ENCODE measurements at places on chromosomes 12 and 14.
A peak's percentile ranks its signal among the peaks of the same experiment; 100 is the strongest.

GRCh38 chr12:121245951-121246350 lies 36.0 kb downstream of the P2RX4 start:
- no peak for DNase-seq

DNA sequence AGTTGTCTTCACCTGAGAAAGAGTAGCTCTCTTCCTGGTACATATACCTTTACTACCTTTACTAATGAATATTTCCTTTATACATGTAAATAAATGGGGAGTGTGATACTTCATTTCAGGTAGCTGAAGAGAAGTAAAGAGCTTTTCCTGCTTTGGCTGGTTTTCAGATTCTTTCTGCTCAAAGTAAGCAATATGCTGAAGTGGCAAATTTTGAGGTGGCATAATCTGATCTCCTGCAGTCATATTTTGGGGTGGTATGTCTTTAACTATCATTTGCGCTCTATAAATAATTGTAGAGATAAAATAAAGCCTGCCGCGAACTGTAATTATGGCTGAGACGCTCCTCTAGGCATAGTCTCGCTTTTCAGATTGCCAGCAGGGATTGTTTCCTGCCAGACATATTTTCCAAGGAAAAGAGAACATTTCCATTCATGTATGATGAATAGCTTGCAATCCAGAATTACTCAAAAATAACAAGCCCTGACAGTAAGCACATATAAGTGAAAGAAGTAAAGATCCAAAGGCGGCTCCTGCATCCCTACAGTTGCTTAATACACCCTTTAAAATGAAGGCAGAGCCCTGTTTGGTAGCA lies 200.7 kb downstream of the C12orf50 start:
- DNase-seq, result no peak

DNA sequence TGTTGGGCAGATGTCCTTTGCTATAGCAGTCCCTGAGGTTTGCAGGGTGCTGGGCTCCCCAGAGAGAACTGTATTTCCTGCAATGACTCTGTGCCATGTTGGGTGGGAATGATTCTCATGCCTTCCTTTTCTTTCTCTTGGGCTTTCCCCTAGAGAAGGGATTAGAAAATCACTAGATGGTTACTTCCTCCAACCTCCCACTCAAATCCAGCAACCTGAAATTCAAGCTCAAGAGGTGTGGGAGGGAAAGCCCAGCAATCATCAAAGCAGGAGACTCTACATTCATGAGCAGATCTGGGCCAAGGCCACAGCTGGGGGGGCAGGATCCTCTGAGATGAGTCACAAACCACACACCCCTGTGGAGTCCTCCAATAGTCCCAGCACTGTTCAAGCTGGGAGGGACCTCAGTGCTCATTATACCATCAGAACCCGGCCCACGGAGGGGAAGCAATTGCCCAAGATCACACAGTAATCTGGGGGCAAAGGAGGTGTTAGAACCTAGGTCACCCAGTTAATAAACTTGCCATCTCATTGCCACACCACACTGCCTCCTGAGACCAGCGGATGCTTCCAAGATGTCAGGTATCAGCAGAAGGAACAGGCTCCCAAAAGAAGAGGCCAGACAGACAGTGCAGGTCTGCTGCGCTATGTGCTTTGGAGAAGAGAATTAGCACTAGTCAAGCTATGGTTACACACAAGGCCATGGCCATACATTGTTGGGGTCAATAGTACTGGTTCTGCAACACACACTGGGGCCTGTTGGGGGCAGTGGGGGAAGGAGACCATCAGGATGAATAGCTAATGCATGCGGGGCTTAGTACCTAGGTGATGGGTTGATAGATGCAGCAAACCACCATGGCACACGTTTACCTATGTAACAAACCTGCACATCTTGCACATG lies 65.7 kb downstream of the TTC9 start:
- no peak for DNase-seq

- no peak for DNase-seq
These were observed 6.2 kb downstream of the WNT10B start for GRCh38 chr12:48965298-48965838.

- DNase-seq, result no peak
These were observed 8.0 kb downstream of the RBM23 start for GRCh38 chr14:22910916-22911315.

- DNase-seq, result no peak
These were observed 291.1 kb downstream of the SYT1 start for GRCh38 chr12:79155683-79156082.

DNA sequence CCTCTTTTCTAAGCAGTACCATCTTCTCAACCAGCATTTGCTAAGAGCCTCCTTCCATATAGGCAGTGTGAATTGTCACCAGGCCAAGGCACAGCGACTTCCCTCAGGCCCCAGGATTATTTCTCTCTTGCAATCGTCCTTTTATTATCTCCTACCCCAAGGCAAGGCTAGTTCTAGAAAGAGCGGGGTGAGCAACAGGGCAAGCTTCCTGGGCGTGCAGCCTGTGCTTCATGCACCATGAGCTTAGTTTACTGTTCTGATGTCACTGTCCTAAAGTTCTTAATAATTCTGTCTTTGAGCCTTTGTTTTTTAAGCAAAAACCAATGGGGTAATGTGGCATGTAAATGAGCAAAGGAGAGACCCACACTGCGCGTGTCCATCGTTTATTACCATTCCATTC lies 27.9 kb downstream of the DUSP6 start:
- DNase-seq, result no peak

GRCh38 chr14:101151226-101151926 lies 247.9 kb upstream of the RTL1 start:
- DNase-seq, result no peak

DNA sequence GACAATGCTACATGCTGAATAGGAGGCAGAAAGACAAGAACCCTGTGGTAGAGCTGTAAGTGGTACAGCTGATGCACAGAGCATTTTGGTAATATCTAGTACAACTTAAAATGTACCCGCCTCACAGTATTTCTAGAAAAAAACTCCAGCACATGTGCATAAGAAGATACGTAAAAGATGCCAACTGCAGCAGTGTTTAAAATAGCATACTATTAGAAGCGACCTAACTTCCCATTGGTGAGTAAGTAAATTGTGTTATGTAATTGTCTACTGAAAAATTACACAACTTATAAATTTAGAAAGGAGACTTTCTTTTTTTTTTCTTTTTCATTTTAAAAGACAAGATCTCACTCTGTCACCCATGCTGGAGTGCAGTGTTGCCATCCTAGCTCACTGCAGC lies 114.3 kb upstream of the CAND1 start:
- no peak for DNase-seq

DNA sequence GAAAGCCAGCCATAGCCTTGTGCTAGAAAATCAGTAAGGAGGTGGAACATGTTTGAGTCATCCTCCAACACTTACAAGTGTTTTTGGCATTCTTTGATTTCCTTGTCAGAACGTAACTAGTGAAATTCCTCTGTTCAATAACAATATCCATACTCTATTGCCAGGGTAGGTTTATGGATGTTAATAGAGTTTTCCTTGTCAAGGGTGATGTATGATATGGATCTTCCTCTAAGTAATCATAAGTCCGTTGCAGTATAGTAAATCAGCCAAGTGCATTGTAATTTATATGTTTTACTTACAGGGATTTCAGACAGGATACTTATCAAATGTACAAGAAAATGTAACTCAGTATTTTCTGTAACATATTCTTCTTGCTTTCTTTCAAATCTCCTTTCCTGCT lies 19.4 kb downstream of the NAV3 start:
- DNase-seq, result no peak

GRCh38 chr14:53209370-53209769 lies 56.2 kb upstream of the DDHD1 start:
- DNase-seq, result no peak

GRCh38 chr12:87760943-87761342 lies 268.3 kb downstream of the C12orf50 start:
- DNase-seq, result no peak

DNA sequence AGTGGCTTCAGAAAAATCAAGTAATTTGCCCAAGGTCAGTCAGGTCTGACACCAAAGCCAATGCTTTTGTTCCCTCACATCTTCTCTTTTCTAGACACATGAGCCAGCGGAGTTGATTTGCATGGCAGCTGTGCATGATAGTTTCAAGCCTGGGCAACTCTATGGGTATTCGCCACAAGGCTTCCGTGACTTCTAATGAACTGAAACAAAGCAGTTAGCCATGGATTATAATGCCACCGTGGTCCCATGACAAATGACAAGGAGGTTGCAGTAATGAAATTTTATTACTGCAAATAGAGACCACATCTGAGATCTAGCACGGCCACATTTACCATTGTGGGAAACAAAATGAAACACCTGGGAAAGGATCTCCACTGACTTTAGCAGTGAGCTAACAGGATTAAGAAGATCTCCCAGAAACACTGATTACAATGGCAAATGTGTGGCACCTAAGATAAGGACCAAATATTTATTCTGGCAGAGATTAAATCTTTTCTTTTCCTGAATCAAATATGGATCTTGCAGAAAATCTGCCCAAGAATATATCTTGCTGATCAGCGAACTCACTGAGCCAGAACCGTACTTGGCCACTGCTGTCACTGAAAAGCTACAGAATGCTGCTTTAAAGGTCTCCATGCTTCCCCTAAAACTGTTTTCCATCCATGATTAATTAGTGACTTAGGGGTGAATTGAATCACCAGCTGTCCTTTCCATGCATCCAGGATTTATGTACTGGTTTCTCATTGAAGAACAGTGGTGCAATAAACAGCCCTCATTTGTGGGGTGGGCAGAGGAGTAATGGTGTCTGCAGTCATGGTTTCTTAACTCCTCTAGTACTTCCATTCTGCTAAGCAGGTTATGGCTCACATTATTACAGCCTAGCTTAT lies 551.0 kb downstream of the DIO2 start:
- DNase-seq, result no peak

DNA sequence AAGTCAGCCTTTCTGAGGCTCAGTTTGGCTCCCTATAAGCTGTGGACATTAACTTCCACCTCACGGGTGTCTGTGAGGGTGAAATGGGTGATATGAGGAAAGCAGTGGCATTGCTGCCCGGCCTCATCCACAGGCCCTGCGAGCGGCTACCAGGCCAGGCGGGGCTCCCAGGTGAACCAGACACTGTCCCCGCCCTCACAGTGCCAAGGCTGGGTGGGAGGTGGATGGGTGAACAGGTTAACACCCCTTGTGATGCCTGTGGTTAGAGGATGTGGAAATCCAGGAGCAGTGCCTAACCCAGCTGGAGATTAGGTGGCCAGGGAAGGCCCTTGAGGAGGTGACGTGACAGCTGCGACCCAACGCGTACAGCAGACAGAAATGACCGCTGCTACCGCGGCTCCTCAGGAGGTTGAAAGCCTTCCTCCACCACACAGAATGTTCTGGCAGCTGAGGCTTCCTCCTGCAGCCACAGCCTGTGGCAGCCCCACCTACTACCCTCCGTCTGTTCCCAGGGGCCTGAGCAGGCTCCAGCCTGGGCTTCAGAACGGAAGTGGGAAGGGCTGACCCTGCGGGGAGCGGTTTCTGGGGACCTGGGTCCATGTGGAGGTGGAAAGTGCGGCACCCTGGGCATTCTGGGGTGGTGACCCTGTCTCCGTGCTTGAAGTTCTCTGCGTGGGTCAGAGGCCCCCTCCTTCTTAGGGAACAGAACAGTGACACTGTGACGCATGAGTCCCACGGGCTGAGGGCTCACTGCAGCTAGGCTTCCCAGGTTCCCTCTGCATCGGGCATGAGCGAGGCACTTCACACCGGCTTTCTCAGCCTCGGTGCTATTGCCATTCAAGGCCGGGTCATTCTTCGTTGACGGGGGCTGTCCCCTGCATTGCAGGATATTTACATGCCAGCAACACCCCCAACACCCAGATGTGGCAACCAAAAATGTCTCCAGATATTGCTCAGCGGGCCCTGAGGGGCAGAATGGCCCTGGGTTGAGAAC lies 9.7 kb downstream of the MMAB start:
- DNase-seq, result no peak

- DNase-seq, result no peak
These were observed 29.0 kb downstream of the MOAP1 start for GRCh38 chr14:93155667-93156066.

- DNase-seq, result no peak
These were observed 11.7 kb upstream of the OTOGL start for GRCh38 chr12:80087486-80088213.

- peak; percentile 64 for DNase-seq
These were observed at the start of gene HIP1R for GRCh38 chr12:122834921-122835749. HIP1R (plus strand) TSS chr12:122835457; CDS start chr12:122835551, 94 bp downstream.

- DNase-seq, result no peak
These were observed 24.7 kb downstream of the ISCA2 start for GRCh38 chr14:74518221-74518620.

GRCh38 chr12:70032076-70032475 lies 207.0 kb downstream of the MYRFL start:
- no peak for DNase-seq

- no peak for DNase-seq
These were observed 22.3 kb downstream of the FZD10 start for GRCh38 chr12:130184404-130185090.

GRCh38 chr14:102900631-102901571 lies 21.6 kb upstream of the AMN start:
- no peak for DNase-seq

All from activated CD4-positive, alpha-beta memory T cell treated with anti-CD3 and anti-CD28 coated beads, Interleukin-2, amount 10 ng/mL, durations not matched to agents 7 days and 5 days (primary cell).